Inflammatory macrophage treated with lipopolysaccharide for 4 hours (primary cell): ENCODE measurements at places on chromosomes 5 and 9.

GRCh38 chr5:59086024-59086423 is 503.1 kb downstream of the RAB3C start:
- DNase-seq: no peak

- DNase-seq: no peak
Measured at GRCh38 chr5:168847511-168848073, 268.4 kb upstream of the PANK3 start.

DNA sequence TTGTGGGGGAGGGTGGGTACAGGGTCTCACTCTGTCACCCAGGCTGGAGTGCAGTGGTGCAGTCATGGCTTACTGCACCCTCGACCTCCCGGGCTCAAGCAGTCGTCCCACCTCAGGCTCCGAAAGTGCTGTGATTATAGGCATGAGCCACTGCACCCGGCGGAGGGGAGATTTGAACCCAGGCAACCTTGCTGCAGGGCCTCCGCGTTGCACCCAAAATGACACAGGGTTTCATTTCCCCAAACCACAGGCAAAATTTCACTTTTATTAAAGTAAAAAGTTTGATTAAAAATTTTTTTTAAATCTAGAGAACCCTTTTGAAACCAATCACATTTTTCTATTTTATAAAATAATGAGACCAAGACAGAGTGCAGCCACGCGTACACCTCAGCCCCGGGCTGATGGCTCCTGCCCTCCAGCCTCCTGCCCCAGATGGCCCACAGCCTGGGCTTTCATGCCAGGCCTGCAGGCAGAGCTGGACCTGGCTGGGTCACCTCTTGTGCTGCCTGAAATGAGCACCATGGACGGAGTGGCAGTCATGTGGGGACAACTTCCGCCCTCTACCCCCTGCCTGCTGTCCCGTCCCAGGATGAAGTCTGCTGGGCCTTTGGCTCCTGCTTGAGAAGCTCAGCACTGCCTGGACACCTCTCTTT is 30.5 kb downstream of the USP20 start:
- DNase-seq: no peak

DNA sequence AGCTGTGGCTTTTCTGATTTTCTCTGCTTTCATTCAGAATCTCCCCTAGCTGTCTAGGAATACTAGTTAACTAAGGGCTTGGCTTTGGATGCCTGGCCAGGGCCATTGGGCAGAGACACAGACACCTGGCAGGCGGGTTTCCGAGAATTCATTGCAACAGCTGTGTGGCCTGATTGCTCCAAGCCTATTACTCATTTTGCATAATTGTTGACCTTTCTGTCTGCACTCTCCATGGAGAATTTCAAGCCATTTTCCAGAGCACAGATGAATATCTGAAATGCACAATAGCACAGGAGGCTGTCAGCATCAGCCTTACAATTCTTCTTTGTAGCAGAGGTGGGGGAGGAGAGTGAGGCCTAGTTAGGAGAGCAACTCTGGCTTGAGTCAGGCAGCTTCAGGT is 310.5 kb downstream of the DMAC1 start:
- no peak for DNase-seq

- DNase-seq: no peak
Measured at GRCh38 chr5:125722550-125722949, 700.7 kb upstream of the GRAMD2B start.

GRCh38 chr5:1479581-1480188 is 34.4 kb upstream of the SLC6A3 start:
- DNase-seq: peak; percentile 95

- peak; percentile 80 for DNase-seq
Measured at GRCh38 chr5:142922223-142922952, 152.2 kb downstream of the ARHGAP26 start.

DNA sequence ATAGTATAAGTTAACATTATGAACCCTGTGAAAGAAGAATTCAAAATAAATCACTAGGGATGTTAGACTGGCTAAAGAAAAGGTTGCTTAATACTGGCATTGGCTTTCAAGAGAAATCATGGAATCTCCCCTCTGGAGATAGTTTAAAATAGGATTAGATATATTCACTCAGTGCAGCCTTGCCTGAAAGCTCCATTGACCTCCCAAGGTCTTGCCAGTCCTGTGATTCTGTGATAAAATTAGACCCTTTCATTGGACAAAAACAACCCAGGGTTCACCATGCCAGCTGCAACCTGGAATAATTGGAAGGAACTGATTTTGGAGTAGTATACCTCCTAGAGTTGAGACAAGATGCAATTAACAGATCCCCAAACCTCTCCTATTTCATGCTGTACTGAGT is 588.1 kb upstream of the MEF2C start:
- no peak for DNase-seq

- DNase-seq: no peak
Measured at GRCh38 chr5:20833081-20833627, 845.2 kb upstream of the CDH18 start.

- DNase-seq: no peak
Measured at GRCh38 chr9:16207161-16207560, 654.3 kb downstream of the CCDC171 start.

GRCh38 chr9:121990600-121991306 is 102.4 kb downstream of the TTLL11 start:
- DNase-seq: no peak

- no peak for DNase-seq
Measured at GRCh38 chr5:159641371-159642039, 274.8 kb upstream of the ADRA1B start.

DNA sequence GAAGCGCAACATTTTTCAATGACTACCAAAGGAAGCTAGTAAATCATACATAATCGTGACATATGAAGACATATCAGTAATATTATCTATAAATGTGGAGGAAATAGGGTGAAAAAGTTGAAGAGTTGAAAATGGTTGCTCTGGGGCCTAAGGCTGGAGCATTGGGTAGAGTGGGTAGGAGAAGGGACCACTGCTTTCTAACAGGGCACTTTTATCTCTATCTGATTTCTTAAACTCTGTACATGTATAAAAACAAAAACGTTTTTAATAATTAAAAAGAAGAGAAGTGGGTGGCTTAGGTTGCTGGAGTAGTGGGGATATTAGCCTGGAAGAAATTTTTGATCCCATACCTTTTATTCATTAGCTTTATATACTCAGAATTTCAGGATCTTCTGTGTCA is 44.2 kb upstream of the ITGA1 start:
- no peak for DNase-seq

DNA sequence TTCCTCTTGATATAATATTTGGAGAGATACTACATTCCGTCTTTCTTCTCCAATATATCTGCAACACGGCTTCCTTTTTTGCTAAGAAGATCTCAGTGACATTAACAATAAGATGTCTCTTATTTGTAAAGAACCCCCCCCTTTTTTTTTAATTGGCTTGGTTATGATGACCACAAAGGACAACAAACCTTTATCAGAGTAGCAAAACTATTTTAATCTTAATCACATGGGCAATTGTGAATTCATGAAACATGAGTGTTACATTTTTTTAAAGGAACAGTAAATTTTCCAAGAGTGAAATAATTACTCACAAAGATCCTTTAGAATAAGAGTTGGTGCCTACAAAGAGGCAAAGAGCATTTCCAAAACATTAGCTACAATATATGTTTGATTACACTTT is 554.1 kb downstream of the MAT2B start:
- no peak for DNase-seq

DNA sequence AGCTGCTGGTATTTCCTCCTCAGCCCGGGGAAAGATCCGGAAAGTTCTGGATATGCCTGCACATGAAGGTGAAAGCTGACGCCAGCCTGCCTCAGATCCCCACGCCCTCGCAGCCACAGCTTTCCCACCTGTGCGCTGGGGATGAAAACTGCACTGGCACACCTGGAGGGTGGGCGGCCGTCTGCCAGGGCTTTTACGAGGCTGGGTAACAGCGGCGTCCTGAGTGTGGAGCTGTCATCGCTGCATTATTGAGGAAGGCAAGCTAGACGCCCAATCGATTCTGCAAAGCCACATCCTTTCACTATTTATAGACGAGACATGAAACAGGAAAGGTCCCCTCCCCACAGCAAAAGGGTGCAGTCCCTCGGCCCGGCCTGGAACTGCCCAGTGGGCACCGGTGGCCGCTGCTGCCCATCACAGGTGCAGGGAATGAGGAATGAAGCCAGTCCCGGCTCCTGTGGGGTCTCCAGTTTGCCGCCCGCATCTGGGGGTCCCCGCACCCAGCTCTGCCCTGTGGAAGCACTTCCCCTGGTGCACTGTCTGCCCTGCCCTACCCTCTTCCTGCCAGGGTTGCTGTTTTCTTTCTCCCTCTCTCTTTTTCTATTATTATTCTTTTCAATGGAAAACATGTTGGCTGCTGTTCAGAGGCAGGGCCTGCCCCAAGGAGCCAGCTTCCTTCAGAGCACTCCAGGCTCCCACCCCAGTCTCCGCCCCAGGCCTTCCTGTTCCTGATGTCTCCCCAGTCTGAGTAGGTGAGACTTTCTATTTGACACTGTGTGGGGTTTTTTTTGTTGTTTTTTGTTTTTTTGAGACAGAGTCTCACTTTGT is 7.0 kb downstream of the NOTCH1 start:
- DNase-seq: peak; percentile 42

DNA sequence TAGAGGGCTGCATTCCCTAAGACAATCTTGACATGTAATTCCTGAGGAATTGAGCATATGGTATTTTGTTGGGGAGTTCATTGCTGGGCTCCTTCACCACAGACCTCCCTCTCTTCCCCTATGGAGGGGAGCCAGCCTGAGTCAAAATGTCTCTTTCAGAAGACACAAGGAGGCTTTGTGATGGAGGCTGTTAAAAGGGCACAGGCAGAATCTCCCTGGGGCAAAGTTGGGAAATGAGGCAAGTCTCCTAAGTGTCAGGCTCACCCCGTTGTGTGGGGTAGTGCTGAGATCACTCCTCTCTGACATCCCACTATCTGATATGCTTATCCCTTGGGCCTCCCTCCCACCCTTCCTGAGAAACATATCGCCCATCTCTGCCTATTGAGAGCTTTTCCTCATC is 30.6 kb downstream of the GFRA3 start:
- DNase-seq: no peak

DNA sequence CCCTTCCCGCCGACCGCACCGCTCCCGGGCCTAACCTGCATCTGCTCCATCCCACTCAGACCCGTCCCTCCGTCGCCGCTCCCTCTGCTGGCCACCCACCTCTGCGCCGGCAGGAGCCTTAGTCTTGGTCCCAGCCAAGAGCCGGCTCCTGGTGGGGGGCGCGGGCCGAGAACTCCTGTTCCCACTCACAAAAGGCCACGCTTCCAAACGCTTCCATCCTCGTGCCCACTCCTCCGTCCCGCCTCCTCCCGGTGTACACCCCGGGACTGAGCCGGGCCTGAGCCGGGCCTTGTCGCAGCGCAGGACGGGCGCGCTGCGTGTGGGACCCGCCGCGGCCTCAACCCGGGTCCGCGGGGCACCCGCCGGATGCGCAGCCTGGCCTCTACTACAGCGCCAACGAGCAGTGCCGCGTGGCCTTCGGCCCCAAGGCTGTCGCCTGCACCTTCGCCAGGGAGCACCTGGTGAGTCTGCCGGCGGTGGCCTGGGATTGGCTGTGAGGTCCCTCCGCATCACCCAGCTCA is 7.5 kb downstream of the ADAMTS13 start:
- DNase-seq: no peak

DNA sequence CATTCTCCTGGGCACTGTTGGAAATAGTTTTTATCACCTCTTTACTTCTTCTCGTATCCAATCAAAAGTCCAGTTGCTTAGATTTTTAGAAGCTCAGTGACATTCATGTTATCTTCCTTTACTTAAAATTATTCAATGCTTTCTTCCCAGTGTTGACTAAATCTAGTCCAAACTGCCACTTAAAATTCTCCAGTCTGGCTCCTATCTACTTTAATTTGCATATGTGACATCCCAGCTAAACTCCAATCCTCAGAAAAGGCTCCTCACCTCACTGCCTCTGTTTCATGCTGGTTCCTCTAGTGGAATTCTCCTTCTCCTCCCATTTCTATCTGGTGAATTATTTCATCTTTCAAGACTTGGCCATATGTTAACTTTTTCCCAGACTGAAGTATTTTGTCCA is 1238.7 kb upstream of the WWC1 start:
- DNase-seq: no peak

DNA sequence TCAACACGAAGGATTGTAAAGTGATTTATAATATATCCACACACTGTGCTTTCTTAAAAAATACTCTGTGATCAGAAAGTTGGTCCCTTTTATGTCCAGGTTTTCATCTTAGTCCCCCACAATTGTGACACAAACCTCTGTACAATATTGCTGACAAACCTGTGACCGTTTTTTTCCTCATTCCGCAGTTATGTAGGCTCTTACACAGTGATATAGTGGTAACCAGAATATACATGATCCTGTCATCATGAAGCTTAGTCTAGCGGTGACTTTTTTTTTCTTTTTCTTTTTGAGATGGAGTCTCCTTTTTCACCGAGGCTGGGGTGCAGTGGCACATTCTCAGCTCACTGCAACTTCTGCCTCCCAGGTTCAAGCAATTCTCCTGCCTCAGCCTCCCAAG is 8.7 kb downstream of the ANP32B start:
- DNase-seq: no peak

DNA sequence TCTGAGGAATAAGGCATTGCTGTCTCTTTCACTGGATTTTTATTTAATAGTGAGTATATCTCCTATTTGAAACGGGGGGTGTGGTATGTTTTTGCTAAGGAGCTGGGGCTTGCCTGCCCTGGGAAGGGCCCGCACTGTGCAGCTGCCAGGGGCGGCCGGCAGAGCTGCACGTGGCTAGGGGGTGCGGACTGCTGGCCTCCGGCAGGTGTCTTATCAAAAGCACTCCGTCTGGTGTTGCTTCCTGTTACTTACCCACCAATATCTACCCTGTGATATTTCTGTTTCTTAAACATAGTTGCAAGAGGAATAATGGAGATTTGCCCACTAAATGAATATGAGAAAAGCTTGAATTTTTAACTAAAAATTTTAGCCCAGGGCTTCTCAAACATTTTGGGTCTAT is 232.0 kb downstream of the IRX1 start:
- no peak for DNase-seq

DNA sequence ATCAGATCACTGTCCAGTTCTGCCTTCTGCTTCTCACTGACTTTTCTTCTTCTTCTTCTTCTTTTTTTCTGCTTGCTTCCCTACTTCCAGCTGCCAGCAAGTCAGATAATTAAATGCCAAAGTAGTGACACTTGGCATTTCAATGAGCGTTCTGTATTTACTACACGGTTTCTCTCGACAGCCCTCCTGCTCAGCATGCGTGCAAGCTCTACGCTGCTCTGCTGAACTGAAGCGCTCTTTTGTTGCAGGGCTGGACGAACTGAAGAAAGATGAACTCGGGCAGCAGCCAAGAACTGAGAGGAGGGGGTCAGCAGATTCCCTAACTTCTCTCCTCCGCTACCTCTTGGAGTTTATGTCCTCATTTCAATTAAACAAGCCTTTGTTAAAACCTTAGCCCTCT is 319.1 kb downstream of the GLIS3 start:
- DNase-seq: no peak
